ENCODE measurements at places on chromosomes 12 and 14. TPM values are rescaled to one million over a fixed set of nuclear protein-coding genes. Genes with fewer than 3 reads are reported as not detected.

The NTS gene
- polyA plus RNA-seq, result not detected

The ZNF891 gene
- polyA plus RNA-seq, result 0.98 TPM

The TMEM121 gene
- polyA plus RNA-seq, result not detected

The NTN4 gene
- polyA plus RNA-seq, result 5.3 TPM

DNA sequence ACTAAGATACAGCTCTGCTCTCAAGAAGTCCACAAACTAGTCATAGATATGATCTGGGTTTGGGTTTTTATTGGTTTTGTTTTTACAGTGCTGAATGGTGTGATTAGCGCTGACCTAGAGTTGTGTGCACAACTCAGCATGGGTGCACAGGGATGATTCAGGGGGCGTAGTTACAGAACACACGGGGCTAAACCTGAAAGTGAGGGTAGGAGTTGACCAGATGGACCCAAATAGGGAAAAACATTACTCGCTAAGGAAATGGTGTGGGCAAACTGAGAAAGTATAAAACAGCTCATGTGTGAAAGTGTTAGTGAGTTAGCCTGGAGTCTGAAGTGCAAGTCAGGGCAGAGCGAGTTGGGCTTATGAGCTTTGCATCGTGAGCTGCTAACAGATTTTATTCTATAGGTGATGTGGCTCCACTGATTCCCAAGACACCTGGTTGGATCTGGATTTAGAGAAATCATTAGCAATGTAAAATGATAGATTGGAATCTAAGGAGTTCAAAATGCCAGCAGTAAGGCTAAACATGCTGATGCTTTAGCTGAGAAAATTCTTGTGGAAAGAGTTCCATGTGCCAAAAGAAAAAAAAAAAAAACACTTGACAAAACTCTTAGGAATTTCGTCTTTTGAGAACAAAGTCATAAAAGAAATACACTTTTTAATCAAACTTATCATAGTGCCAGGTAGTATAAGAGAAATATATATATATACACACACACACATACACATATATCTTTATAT, 134.9 kb downstream of the SLC5A8 start:
- no peaks in the 10 kb centered on the region for H3K27me3 ChIP-seq
- H3K4me3 ChIP-seq, result no peak overlapping the region
- no peak overlapping the region for H3K27ac ChIP-seq
- H3K36me3 ChIP-seq, result no peaks in the 10 kb centered on the region
- DNase-seq, result no peak
- peaks cover 14% of the 10 kb centered on the region for H3K4me1 ChIP-seq

DNA sequence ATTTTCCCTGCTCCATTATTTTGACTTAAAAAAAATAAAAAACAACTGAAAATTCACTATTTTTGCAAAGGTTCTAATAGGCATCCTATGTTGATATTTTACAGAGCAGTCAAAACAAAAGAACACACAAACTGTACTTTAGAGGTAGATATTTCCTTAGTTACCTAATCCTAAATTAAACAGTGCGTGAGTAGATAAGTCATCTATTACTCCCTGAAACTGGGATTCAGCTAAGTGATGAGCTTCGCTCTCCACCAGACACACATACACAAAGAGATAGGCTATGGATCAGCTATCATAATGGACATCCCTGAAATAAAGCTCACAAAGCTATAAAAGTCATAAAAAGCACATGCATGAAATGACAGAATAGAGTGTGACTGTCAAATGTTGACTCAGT, 398.7 kb downstream of the SOX5 start:
- H3K36me3 ChIP-seq, result no peaks in the 10 kb centered on the region
- no peak for DNase-seq
- H3K4me3 ChIP-seq, result no peak overlapping the region
- no peak overlapping the region for H3K27ac ChIP-seq
- H3K4me1 ChIP-seq, result no peaks in the 10 kb centered on the region

GRCh38 chr14:36511981-36512584, 7.9 kb downstream of the NKX2-1 start:
- H3K4me1 ChIP-seq, result peaks cover 4% of the 10 kb centered on the region
- peaks cover 85% of the 10 kb centered on the region for H3K27me3 ChIP-seq
- no peak overlapping the region for H3K27ac ChIP-seq
- H3K4me3 ChIP-seq, result no peak overlapping the region
- no peak for DNase-seq

- no peak overlapping the region for H3K4me3 ChIP-seq
- peak; percentile 46 for DNase-seq
- H3K4me1 ChIP-seq, result peaks cover 15% of the 10 kb centered on the region
- H3K27me3 ChIP-seq, result no peaks in the 10 kb centered on the region
- no peak overlapping the region for H3K27ac ChIP-seq
Observed at GRCh38 chr12:52208424-52209165, 16.8 kb upstream of the KRT80 start.

GRCh38 chr12:33724867-33725266, 285.2 kb upstream of the SYT10 start:
- no peaks in the 10 kb centered on the region for H3K4me1 ChIP-seq
- H3K27me3 ChIP-seq, result no peaks in the 10 kb centered on the region
- H3K4me3 ChIP-seq, result no peak overlapping the region
- DNase-seq, result no peak
- H3K27ac ChIP-seq, result no peak overlapping the region

GRCh38 chr14:95935228-95935822, 58.7 kb downstream of the TUNAR start:
- H3K27me3 ChIP-seq, result no peaks in the 10 kb centered on the region
- H3K4me1 ChIP-seq, result no peaks in the 10 kb centered on the region
- H3K36me3 ChIP-seq, result no peaks in the 10 kb centered on the region
- no peak overlapping the region for H3K4me3 ChIP-seq

- H3K36me3 ChIP-seq, result no peaks in the 10 kb centered on the region
- H3K27ac ChIP-seq, result no peak overlapping the region
- no peaks in the 10 kb centered on the region for H3K4me1 ChIP-seq
- no peaks in the 10 kb centered on the region for H3K27me3 ChIP-seq
Observed at GRCh38 chr12:66693901-66694513, 15.1 kb upstream of the GRIP1 start.

DNA sequence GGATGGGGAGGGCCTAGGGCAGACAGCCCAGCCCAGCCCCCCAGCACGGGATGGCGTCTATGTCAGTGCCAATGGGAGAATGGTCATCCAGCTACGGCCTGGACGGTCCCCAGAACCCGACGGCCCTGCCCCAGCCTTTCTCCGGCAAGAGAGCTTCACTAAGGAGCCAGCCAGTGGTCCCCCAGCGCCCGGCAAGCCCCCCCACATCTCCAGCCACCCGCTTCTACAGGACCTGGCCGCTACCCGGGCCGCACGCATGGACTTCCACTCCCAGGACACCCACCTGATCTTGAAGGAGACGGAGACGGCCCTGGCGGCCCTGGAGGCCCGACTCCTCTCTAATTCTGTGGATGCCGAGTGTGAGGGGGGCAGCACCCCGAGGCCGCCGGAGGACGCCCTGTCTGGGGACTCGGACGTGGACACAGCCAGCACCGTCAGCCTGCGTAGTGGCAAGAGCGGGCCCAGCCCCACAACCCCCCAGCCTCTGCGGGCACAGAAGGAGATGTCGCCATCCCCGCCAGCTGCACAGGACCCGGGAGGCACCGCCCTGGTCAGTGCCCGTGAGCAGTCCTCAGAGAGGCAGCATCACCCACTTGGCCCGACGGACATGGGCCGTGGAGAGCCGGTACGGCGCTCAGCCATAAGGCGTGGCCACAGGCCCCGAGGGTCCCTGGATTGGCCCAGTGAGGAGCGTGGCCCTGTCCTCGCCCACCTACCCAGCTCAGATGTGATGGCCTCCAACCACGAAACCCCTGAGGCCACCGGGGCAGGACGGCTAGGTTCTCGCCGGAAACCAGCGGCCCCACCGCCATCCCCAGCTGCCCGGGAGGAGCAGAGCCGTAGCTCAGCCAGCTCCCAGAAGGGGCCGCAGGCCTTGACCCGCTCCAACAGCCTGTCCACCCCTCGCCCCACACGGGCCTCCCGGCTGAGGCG, 21.9 kb downstream of the CEP170B start:
- DNase-seq, result peak; percentile 61
- H3K36me3 ChIP-seq, result peaks cover 59% of the 10 kb centered on the region
- no peaks in the 10 kb centered on the region for H3K4me1 ChIP-seq
- no peak overlapping the region for H3K27ac ChIP-seq

GRCh38 chr14:22802860-22803686, 12.2 kb downstream of the SLC7A7 start:
- no peak for DNase-seq
- no peak overlapping the region for H3K27ac ChIP-seq
- H3K27me3 ChIP-seq, result no peaks in the 10 kb centered on the region
- H3K4me1 ChIP-seq, result no peaks in the 10 kb centered on the region
- no peaks in the 10 kb centered on the region for H3K36me3 ChIP-seq

DNA sequence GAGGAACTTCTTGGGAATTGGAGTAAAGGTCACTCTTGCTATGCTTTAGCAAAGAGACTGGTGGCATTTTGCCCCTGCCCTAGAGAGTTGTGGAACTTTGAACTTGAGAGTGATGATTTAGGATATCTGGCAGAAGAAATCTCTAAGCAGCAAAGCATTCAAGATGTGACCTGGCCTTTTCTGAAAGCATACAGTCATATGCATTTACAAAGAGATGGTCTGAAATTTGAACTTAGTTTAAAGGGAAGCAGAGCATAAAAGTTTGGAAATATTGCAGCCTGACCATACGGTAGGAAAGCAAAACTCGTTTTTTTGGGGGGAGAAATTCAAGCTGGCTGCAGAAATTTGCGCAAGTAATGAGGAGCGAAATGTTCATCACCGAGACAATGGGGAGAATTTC, 60.9 kb downstream of the NUBPL start:
- H3K4me1 ChIP-seq, result no peaks in the 10 kb centered on the region
- no peak for DNase-seq
- no peak overlapping the region for H3K4me3 ChIP-seq
- H3K27ac ChIP-seq, result no peak overlapping the region

GRCh38 chr14:91509878-91510170, 286 bp downstream of the PPP4R3A start:
- H3K27ac ChIP-seq, result peak overlapping the region; percentile 99
- no peaks in the 10 kb centered on the region for H3K27me3 ChIP-seq
- peak overlapping the region; percentile 86 for H3K4me3 ChIP-seq
- H3K4me1 ChIP-seq, result peaks cover 31% of the 10 kb centered on the region

DNA sequence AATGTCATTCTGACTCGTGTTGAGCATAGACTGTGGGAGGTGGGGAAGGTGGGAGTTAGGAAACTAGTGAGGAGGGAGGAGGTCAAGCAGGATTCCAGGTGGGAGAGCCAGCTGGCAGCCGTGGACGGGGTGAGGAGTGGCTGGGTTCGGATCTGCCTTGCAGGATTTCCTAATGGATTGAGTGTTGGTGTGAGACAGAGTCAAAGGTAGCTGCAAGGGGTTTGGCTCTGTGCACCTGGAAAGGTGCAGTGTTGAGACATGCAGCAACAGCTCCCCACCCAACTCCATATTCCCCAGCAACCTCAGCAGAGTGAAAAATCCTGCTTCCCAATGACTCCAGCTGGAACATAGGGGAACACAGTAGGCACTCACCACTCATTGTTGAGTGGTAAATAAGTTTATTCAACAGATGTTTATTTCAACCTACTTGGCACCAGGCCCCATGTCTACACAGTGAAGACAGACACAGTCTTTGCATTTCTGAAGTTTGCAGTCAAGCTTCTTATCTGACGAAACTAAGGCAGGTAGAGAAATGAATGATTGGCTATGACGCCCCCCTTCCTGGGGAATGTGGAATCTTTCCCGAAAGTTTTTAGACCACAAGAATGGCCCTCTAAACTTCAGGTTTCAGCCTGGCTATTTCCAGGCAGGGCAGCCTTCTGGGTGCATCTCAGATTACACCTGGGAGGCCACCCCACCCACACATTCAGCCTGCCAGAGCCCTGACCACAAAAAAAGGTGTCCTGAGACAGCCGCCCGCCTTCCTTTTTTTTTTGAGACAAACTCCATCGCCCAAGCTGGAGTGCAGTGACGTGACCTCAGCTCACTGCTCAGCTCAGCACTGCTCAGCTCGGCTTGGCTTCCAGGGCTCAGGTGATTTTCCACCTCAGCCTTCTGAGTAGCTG, 37.9 kb upstream of the PLEKHG6 start:
- H3K36me3 ChIP-seq, result no peaks in the 10 kb centered on the region
- peak; percentile 21 for DNase-seq
- H3K27me3 ChIP-seq, result no peaks in the 10 kb centered on the region
- peaks cover 22% of the 10 kb centered on the region for H3K4me1 ChIP-seq

GRCh38 chr12:22283006-22283506, 51.5 kb downstream of the ST8SIA1 start:
- H3K4me3 ChIP-seq, result no peak overlapping the region
- H3K27ac ChIP-seq, result peak overlapping the region; percentile 69
- no peaks in the 10 kb centered on the region for H3K36me3 ChIP-seq
- no peak for DNase-seq
- peaks cover 29% of the 10 kb centered on the region for H3K4me1 ChIP-seq
- no peaks in the 10 kb centered on the region for H3K27me3 ChIP-seq

DNA sequence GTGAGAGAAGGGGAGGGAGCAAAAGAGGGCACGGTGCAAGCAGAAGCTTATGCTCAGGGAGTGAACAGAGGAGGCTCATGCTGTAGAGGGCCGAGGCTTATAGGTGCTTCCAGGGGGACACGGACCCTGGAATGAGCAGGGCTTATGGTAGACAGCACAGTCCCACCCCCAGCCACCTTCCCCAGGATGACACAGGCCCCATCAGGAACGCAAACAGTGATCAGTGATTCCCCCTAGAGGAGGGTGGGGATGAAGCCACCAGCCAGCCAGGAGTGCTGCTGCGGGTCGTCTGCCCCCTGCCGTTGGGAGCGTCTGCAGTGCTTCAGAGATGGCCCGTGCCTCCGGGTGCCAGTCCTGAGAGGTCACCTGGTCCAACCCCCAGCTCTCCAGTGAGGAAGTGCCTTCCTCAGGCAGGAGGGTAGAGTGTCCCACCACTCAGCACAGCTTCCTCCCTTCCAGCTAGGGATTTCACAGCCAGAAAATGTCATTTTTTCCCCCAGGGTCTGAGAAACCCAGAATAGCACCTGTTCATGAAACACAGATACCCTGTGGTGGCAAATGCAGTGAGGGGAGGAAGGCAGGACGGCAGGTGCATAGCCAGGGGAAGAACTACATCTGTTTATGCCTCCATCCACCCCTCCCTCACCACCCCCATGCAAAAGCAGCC, 60.7 kb downstream of the SLC6A12 start:
- H3K36me3 ChIP-seq, result no peaks in the 10 kb centered on the region
- no peaks in the 10 kb centered on the region for H3K27me3 ChIP-seq
- H3K27ac ChIP-seq, result no peak overlapping the region
- no peak for DNase-seq
- no peak overlapping the region for H3K4me3 ChIP-seq

DNA sequence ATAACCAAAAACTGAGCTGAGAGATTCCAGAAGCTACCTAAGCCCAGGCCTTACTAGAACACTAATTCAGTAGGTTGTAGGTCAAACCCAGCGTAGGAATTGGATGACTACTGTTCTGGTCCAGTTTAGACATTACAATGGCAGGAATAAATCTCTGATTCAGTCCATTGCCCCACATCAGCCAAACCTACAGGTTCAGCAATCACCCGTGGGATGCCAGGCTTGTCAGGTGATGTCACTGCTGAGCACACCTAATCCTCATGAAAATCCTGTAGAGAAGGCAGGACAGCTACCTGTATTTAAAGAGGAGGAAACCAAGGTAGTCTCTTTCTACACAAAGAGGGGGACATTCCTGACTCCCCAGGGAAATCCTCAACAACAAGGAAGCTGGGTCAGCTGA, 63.7 kb downstream of the RFX4 start:
- no peaks in the 10 kb centered on the region for H3K4me1 ChIP-seq
- H3K27me3 ChIP-seq, result no peaks in the 10 kb centered on the region
- no peak overlapping the region for H3K4me3 ChIP-seq
- DNase-seq, result no peak
- H3K36me3 ChIP-seq, result no peaks in the 10 kb centered on the region

- H3K4me3 ChIP-seq, result no peak overlapping the region
- H3K36me3 ChIP-seq, result peaks cover 7% of the 10 kb centered on the region
- H3K4me1 ChIP-seq, result peaks cover 28% of the 10 kb centered on the region
- no peaks in the 10 kb centered on the region for H3K27me3 ChIP-seq
- peak overlapping the region; percentile 81 for H3K27ac ChIP-seq
- DNase-seq, result peak; percentile 92
Observed at GRCh38 chr14:91154851-91155625, 41.2 kb downstream of the DGLUCY start.
